Right lung (tissue), 10 donors: ENCODE measurements at places on chromosomes 3 and 15. TPM values are rescaled to one million over a fixed set of nuclear protein-coding genes. Genes with fewer than 3 reads are reported as not detected.

Gene RTP1
- not detected for polyA plus RNA-seq

Gene TMC3
- polyA plus RNA-seq, result 0.25 TPM

DNA sequence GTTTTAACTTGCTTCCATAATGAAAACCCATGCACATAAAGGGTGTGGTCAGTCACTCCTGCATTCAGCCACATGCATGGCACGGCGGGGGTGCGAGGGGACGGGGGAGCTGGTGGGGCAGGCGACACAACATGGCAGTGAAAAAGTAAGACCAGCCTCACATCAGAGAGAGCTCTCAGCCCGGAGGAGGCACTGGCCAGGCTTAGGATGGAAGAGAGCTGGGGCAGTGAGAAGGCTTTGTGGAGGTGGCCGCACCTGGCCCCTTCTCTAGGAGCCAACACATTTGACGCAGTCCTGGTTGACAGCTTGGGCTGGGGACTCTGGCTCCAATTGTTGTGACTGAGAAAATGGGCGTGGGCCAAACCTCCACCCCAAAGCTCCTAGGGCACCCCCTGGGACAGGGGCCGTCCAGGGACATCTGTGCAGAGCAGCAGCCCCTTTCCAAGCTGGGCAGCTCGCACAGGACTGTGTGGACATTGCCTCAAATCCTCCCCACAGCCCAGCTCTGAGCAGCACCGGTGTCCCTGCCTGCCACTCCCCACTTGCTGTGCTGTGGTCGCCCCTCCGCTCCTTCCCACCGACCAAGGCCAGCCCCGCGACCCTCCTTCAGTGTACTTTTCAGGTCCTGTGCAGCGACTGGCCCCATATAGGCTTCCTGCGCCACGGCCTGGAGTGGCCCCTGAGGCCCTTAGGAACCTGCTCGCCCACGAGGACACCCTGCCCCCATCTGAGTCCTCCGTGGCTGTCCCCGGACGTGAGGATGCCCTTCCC, 126.0 kb upstream of the IQSEC1 start:
- DNase-seq, result no peak

GRCh38 chr3:122365073-122365472, 18.0 kb downstream of the MIX23 start:
- DNase-seq, result no peak

GRCh38 chr3:144437989-144438388, 466.4 kb downstream of the DIPK2A start:
- no peak for DNase-seq

DNA sequence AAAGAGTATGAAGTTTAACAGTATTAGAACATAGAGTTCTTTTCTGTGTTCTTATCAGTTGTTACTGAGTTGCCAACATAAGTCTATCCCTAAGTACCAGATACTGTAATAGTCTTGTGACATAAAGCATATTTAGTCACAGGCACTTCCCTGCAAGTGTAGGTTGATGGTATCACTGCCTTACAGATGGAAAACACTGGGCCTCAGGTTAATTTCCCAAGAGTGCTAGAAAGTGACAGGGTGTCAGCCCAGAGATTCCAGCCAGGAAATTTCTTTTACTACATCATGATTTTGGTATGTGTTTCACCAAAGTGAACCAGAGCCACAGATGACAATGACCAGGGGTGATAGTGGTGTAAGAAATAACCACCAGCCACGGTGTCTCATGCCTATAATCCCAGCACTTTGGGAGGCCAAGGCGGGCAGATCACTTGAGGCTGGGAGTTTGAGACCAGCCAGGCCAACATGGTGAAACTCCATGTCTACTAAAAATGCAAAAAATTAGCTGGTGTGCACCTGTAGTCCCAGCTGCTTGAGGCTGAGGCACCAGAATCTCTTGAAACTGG, 3.2 kb downstream of the EIF1B start:
- DNase-seq, result no peak

DNA sequence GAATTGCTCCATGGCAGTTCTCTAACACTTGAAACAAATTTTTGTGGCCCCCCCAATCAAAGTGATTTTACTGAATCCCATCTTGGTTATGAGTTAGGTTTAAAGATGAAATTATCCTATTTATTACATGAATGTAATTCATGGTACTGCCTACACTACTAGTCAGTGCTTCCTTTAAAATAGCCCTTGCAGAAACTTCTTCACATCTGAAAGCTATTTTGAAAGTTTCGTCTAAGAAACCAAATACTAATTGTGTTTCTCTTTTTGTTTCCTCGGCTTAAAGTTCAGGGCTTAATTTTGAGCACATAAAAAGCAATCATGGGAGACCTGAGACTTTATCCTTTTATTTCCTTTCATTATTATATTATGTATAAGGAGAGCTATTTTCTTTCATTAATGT, 72.1 kb downstream of the PLOD2 start:
- no peak for DNase-seq

DNA sequence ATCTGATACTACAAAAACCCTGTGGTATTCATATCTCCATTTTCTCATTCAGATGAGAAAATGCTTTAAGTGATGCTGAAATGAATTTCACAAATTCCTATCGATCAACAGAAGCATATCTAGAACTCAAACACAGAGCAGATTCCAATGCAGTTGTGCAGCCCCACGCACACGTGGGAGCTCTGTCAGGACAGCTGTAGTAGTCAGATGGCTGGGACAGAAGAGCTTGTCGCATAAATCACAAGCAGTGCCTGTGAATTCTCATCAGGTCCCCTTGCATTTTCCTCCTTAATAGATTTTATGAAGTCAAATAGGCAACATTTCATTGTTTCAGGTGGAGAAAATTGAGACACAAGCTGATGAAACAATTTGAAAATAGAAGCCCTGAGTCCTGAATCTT, 792.3 kb downstream of the AGBL1 start:
- DNase-seq, result no peak

DNA sequence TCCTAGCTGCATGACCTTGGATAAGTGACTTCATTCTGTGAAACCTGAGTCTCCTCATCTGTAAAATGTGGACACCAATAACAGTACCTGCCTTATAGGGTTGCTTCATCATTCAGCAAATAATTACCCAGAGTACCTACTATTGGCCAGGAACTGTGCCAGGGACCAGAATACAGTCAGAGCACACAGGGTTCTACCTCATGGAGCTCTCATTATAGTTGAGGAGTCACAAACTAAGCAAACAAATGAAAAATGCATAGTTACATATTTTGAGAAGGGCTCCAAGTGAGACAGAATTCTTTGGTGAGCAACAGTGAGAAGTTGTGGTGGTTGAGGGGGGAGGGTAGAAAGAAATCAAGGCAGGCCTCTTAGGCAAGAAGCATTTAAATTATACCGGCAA, 308.6 kb upstream of the WNT5A start:
- DNase-seq, result no peak
